ENCODE measurements at places on chromosomes 6 and 20.
A peak's percentile ranks its signal among the peaks of the same experiment; 100 is the strongest.

- peak; percentile 29 for DNase-seq
Observed at GRCh38 chr20:32749914-32750637, 6.8 kb upstream of the COMMD7 start.

GRCh38 chr20:46416421-46416820, 10.0 kb upstream of the ELMO2 start:
- DNase-seq = no peak

DNA sequence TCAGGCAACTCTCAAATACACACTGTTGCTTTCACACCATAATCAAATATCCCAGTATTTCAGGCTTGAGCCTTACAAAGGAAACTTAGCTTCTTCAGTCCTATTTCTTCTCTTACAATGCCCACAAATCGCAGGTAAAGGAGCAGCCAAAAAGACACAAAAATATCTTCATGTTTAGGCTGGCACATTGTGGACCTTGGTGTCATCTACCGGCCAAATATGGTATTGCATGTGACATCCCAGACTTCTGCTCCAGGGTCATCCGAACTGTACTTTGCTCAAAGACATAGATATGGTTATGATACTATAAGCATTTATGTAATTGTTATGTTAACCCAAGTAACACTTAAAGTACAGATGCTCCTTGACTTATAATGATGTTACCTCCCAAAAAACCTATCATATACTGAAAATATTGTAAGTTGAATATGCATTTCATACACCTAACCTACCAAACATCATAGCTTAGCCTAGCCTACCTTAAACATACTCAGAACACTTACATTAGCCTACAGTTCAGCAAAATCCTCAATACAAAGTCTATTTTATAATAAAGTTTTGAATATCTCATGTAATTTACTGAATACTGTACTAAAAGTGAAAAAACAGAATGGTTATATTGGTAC, 4.6 kb downstream of the OR2H2 start:
- DNase-seq = peak; percentile 57

DNA sequence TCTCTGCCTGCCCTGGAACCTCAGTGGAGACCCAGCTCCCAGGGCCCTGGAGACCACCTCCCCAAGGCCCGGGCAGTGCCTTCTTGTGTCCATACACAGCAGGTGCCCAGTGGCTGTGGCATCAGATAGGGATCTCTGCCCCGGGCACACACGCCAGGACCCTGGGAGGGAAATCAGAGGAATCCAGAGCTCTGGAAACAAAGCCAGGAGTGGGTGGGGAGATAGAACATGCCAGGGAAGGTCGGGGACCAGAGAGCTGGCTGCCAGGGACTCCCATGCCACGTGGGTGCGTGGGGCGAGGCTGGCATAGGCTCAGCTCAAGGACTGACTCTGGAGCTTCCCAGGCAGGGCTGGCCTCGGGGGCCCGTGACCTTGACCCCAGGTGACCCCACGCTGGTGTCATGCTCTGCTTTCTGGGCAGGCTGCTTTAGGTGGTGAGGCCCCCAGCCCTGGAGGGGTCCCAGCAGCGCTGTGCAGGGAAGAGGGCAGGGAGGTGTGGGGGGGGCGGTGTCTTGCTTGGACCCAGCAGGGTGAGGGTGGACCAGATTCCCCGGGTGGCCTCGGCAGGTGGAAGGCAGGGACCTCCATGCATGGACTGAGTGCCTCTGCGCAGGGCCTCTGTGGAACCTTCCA, 17.6 kb upstream of the GATA5 start:
- DNase-seq = no peak

- no peak for DNase-seq
Observed at GRCh38 chr20:7257692-7258466, 490.4 kb downstream of the BMP2 start.

GRCh38 chr6:3398165-3398562, 58.7 kb downstream of the SLC22A23 start:
- no peak for DNase-seq

- DNase-seq = no peak
Observed at GRCh38 chr6:161727083-161727833, 453.4 kb upstream of the AGPAT4 start.

- no peak for DNase-seq
Observed at GRCh38 chr6:27139756-27140579, 107.5 kb upstream of the PRSS16 start.

- DNase-seq = no peak
Observed at GRCh38 chr6:56749632-56750151, 107.0 kb upstream of the DST start.
